Natural killer cell treated with Interleukin-12 subunit alpha and Interleukin-12 subunit beta and Interleukin-15 and Interleukin-18, amount 100 ng/mL, for 72 hours (primary cell): ENCODE measurements at places on chromosomes 2 and 18. TPM values are rescaled to one million over a fixed set of nuclear protein-coding genes. Genes with fewer than 3 reads are reported as not detected.

Gene ATG9A
- 43.0 TPM for total RNA-seq

DNA sequence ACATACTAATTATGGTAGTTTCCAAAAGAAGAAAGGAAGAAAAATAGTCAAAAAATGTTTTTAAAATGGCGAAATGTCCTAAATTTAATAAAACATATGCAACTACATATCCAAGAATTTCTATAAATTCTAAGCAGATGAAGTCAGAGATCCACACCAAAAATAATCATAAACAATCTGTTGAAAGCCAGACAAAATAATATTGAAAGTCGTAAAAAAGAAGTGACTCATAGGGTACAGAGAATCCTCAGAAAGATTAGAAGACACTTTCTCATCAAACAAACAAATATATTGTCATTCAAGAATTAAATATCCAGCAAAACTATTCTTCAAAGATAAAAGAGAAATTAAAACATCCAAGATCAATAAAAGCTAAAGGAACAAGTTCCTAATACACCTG, 281.4 kb upstream of the ZNF804A start:
- peaks cover 4% of the 10 kb centered on the region for H3K36me3 ChIP-seq
- no peaks in the 10 kb centered on the region for H3K4me1 ChIP-seq
- DNase-seq, result no peak
- H3K4me3 ChIP-seq, result no peak overlapping the region
- no peaks in the 10 kb centered on the region for H3K27me3 ChIP-seq

DNA sequence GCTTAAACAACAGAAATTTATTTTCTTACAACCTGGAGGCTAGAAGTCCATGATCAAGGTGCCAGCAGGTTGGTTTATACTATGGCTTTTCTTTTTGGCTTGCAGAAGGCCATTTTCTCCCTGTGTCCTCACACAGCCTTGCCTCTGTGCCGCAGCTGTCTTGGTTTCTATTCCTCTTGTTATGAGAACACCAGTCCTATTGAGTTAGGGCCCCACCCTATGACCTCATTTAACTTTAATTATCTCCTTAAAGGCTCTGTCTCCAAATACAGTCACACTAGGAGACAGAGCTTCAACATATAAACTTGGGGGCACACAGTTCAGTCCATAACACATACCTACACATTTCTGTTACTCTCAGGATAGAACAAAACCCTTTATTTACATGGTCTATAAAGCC, 17.3 kb upstream of the RHOB start:
- H3K4me3 ChIP-seq, result no peak overlapping the region
- no peak for DNase-seq
- no peak overlapping the region for H3K27ac ChIP-seq
- peaks cover 25% of the 10 kb centered on the region for H3K4me1 ChIP-seq
- H3K27me3 ChIP-seq, result no peaks in the 10 kb centered on the region

DNA sequence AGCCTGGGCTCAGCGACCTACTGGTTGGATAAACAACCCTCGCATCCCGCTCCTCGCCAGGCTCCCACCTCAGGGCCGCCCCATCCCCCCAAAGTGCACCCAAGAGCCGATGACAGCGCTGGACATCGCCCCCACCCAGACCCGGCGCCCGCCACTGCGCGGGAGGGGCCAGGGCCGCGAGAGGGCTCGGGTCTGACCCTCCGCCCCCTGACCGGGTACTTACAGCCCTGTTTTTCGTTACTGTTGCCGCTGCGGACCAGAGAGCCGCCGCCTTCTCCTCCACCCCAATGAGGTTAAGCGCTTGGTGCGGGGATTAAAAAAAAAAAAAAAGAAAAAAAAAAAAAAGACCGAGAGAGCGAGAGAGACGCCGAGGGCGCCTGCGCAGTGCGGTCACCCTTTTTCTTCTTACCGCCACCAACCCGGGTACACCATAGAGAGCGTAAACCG, at the start of gene CLASP1:
CLASP1 (minus strand) TSS at position 314 of the 447 bp plus-strand sequence. CDS start 43,567 bp downstream, outside the sequence.
- peaks cover 54% of the 10 kb centered on the region for H3K4me1 ChIP-seq
- peak within 1 kb of the TSS; percentile 96 for H3K4me3 ChIP-seq
- no peak for DNase-seq
- H3K27me3 ChIP-seq, result no peaks in the 10 kb centered on the region

DNA sequence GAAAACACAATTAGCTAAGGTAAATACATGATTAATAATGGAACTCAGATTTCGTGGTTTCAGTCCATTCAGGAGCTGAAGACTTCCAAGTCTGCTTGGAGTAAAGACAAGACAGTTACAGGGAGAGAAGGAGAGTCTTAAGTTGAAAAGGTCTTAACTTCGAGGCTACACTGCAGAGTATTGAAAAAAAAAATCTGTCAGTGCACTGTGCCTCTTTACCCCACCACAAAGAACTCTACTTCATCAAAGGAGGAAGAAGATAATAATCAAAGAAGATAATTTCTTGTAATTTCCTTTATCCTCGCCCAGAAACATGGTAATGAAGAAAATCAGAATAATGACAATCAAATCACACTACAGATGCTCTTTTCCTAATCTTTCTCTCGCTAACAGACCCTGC, 75.4 kb downstream of the MEMO1 start:
- DNase-seq, result no peak
- no peak overlapping the region for H3K27ac ChIP-seq
- H3K4me3 ChIP-seq, result no peak overlapping the region

Gene STON1
- 2.0 TPM for total RNA-seq

DNA sequence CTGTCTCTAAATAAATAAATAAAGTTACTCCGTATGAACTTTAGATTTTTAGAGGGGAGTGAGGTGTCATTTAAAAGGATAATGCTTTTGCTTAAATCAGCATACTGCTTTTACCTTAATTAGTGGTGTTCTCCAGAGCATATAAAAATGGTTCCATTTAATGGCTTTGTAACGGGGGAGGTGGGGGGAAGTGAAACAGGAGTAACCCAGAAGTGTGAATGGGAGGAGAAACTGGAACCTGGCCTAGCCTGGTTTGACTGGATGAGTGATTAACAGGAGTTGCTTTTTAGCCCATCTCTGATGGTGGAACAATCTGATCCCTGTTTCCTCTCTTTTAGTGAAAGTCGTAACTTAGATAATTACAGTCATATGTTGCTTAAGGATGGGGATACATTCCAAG, 1.6 kb downstream of the CNDP2 start:
- peak overlapping the region; percentile 85 for H3K4me3 ChIP-seq
- peaks cover 6% of the 10 kb centered on the region for H3K36me3 ChIP-seq
- H3K4me1 ChIP-seq, result peaks cover 51% of the 10 kb centered on the region
- DNase-seq, result no peak

GRCh38 chr2:222673883-222674282, 2.4 kb downstream of the MOGAT1 start:
- no peak for DNase-seq
- H3K27ac ChIP-seq, result no peak overlapping the region
- H3K27me3 ChIP-seq, result peaks cover 60% of the 10 kb centered on the region
- H3K4me3 ChIP-seq, result no peak overlapping the region
- H3K4me1 ChIP-seq, result peaks cover 5% of the 10 kb centered on the region

Gene SSB
- 105 TPM for total RNA-seq

Gene ANKRD53
- total RNA-seq, result not detected

Gene VSNL1
- total RNA-seq, result not detected

- H3K27me3 ChIP-seq, result peaks cover 17% of the 10 kb centered on the region
- no peaks in the 10 kb centered on the region for H3K36me3 ChIP-seq
- H3K4me1 ChIP-seq, result peaks cover 4% of the 10 kb centered on the region
- H3K4me3 ChIP-seq, result peak overlapping the region; percentile 78
- no peak for DNase-seq
Observed at GRCh38 chr18:48540251-48541025, 1.6 kb downstream of the CTIF start.

DNA sequence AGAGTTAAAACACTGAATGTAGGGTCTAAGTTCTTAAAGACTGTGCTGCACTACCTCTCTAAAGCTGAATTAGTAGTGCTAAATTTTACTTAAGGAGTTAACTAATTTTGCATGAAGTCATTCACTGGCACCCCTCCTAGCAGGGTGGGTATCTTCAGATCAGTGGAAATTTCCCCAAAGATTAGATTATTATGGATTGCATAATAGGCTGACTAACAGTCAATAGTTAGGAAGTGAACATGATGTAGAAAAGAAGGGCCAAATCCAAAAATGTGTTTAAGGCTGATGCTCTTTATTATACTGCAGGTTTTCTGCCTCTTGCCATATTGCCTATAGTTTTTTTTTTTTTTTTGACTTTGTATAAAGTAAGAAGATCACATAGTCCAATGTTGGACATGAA, 5.2 kb downstream of the ZNF638 start:
- H3K27ac ChIP-seq, result no peak overlapping the region
- no peak for DNase-seq
- no peaks in the 10 kb centered on the region for H3K27me3 ChIP-seq
- peaks cover 66% of the 10 kb centered on the region for H3K4me1 ChIP-seq
- no peak overlapping the region for H3K4me3 ChIP-seq
- peaks cover 22% of the 10 kb centered on the region for H3K36me3 ChIP-seq

GRCh38 chr2:160694221-160694620, 200.6 kb upstream of the RBMS1 start:
- H3K27ac ChIP-seq, result no peak overlapping the region
- no peak overlapping the region for H3K4me3 ChIP-seq
- no peaks in the 10 kb centered on the region for H3K4me1 ChIP-seq

GRCh38 chr2:85133751-85134254, 611 bp downstream of the TCF7L1 start:
- no peak for DNase-seq
- H3K36me3 ChIP-seq, result no peaks in the 10 kb centered on the region
- no peak overlapping the region for H3K27ac ChIP-seq
- no peak overlapping the region for H3K4me3 ChIP-seq
- H3K27me3 ChIP-seq, result peaks cover 38% of the 10 kb centered on the region
